ENCODE measurements at places on chromosomes 1 and 21. TPM values are rescaled to one million over a fixed set of nuclear protein-coding genes. Genes with fewer than 3 reads are reported as not detected.

- no peak for DNase-seq
Observed at GRCh38 chr1:84825161-84825560, 67.8 kb downstream of the LPAR3 start.

DNA sequence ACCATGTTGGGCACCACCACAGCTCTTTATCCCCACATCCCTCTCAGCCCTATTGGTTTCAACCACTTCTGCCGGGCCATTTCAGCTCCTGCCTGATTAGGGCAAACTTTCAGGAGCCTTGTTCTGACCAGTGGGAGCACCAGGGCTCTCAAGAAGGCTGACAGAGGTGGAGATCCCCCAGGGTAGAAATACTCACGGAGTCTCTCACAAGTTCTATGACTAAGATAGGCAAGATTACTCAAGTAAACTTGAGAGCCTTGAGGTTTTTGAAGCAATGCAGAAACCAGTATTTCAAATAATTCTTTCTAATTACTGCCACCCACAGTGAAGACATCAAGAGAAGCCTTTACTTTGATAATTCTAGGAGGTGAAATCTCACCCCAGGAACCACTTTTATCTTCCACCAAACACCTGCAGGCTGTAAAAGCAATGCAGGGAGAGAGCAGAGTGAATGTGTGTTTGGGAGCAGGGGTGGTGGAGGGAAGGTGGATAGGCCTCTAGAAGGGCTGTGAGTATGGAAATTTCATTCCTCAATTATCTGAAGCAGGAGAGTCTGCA, 6.6 kb upstream of the PTCH2 start:
- DNase-seq, result peak; percentile 39

GRCh38 chr1:197695961-197696360, 79.3 kb downstream of the DENND1B start:
- no peak for DNase-seq

DNA sequence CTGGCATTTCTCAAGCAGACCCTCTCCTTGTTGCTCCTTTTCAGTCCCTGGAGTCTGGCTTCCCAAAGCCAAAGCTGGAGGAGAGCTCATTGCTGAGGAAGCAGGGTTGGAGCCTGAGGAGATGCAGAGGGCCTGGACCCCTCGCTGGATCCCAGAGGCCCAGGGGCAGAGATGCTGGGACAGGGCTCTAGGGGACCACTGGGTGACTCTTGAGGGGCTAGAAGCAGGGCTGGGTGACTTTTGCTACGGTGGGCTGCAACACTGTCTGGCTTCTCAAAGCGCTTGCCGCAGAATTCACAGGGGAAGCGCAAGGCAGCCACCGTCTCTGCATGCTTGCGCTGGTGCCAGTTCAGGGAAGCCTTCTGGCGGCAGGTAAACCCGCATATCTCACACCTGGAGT, 8.8 kb downstream of the ZNF692 start:
- no peak for DNase-seq

DNA sequence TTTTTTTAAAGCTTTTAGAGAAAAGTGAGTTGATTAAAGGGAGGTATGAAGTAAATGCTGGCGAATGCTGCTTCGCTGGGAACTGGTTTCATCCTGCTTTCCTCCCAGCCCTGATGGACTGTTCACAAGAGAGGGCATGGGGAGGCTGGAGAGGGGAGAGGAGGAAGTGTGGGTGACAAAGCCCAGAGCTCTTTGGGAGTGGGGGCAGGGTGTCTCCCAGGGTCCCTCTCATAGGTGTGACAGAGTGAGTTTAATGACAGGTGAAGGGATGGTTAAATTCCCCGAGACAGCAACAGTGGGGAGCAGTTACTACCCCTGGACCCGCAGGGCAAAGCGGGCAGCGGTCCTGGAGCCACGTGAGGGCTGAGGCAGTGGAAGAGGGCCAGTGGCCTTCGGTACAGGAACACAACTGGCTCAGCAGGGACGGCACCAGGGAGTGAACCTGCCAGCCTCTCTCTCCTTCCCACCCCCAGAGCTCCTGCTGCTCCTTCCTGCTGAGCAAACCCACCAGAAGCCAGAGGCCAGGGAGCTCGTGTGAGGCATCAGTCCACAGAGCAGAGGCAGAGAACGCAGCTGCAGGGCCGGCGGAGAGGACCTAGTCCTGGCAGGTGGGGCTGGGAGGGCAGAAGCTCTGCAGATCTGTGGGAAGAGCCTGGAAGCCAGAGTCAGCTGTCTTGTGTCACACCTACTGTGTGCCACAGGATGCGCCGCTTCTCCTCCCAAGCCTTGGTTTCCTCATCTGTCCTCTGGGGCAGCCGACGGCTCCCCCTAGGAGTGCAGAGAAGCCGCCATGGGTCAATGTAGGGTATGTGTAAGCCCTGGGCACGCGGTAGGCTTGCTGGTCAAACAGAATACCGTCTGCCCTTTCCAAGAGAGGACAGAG, 20.9 kb upstream of the LRP8 start:
- DNase-seq, result peak; percentile 33

DNA sequence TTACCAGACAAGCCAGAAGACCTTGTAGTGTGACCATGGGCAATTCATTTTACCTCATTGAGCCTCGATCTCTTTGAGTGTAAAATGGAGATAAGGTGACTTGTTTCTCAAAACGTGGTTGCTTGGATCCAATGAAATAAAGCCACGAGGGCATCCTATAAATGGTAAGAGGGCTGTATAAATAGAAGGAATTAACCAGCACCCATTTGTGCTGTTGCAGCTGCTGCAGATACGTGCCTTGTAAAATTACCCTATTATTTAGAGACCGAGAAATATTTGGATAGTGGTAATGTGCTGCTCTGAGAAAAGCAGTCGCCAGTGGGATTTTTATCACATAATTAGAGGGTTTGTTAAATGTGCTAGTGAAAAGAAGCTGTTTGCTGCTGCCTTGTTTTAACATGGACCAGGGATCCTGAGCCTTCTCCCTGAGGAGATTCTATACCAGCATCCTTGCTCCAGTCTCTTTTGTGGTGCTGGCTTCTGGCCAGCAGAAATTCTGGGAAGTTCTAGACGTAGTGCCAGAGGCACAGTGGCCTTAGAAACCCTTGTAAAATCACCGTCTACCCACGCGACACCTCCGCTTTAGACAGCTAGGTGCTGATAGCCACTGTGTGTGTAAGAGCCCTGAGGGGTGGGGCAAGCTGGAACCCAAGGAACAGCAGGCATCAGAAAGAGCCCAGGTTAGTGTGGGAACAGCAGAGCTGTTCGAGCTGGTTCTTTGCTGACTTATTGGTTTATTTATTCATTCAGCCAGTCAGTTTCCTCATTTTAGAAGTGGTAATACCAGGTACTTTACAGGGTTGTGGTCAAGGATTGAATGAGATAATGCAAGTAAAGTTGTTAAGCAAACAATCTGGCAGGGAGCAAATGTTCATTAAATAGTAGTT, 137.5 kb downstream of the NOS1AP start:
- no peak for DNase-seq

- DNase-seq, result no peak
Observed at GRCh38 chr1:193525411-193525810, 339.0 kb upstream of the B3GALT2 start.

- no peak for DNase-seq
Observed at GRCh38 chr1:83676106-83676505, 322.8 kb downstream of the TTLL7 start.

RAB7B gene
- total RNA-seq, result 5.1 TPM

CC2D1B gene
- total RNA-seq, result 43.2 TPM

GABRD gene
- total RNA-seq, result not detected

Measured in sciatic nerve (tissue), 2 donors.